Sigmoid colon (tissue), 7 donors: ENCODE measurements at places on chromosomes 4 and X. TPM values are rescaled to one million over a fixed set of nuclear protein-coding genes. Genes with fewer than 3 reads are reported as not detected.

GRCh38 chr4:56671373-56671772, 9.7 kb downstream of the HOPX start:
- no peak overlapping the region for H3K4me3 ChIP-seq
- DNase-seq: no peak
- H3K4me1 ChIP-seq: peaks cover 5% of the 10 kb centered on the region
- no peak overlapping the region for H3K27ac ChIP-seq
- H3K27me3 ChIP-seq: no peaks in the 10 kb centered on the region

The TEC gene
- 1.3 TPM for total RNA-seq

- no peaks in the 10 kb centered on the region for H3K36me3 ChIP-seq
- no peaks in the 10 kb centered on the region for H3K27me3 ChIP-seq
- no peak overlapping the region for H3K4me3 ChIP-seq
- no peak for DNase-seq
- no peaks in the 10 kb centered on the region for H3K4me1 ChIP-seq
These were observed 55.0 kb upstream of the PACRGL start for GRCh38 chr4:20645236-20645635.

- H3K27me3 ChIP-seq: no peaks in the 10 kb centered on the region
- H3K27ac ChIP-seq: no peak overlapping the region
- no peaks in the 10 kb centered on the region for H3K36me3 ChIP-seq
These were observed 476.9 kb upstream of the SLIT2 start for GRCh38 chr4:19774690-19775256.

GRCh38 chrX:39904816-39905537, 192.8 kb downstream of the BCOR start:
- no peak overlapping the region for H3K4me3 ChIP-seq
- H3K36me3 ChIP-seq: no peaks in the 10 kb centered on the region
- H3K4me1 ChIP-seq: peaks cover 38% of the 10 kb centered on the region
- peaks cover 2% of the 10 kb centered on the region for H3K27me3 ChIP-seq
- peak overlapping the region; percentile 75 for H3K27ac ChIP-seq

GRCh38 chrX:28609917-28610613, 22.8 kb downstream of the IL1RAPL1 start:
- no peak overlapping the region for H3K27ac ChIP-seq
- no peak overlapping the region for H3K4me3 ChIP-seq
- DNase-seq: peak; percentile 62
- no peaks in the 10 kb centered on the region for H3K27me3 ChIP-seq
- no peaks in the 10 kb centered on the region for H3K36me3 ChIP-seq

- H3K27ac ChIP-seq: peak overlapping the region; percentile 76
- H3K27me3 ChIP-seq: no peaks in the 10 kb centered on the region
- DNase-seq: peak; percentile 63
- peak overlapping the region; percentile 74 for H3K4me3 ChIP-seq
These were observed 1.6 kb downstream of the SLIT2 start for GRCh38 chr4:20253283-20253734.

The CXXC4 gene
- total RNA-seq: 4.3 TPM

The GAR1 gene
- total RNA-seq: 4.4 TPM

The SASH3 gene
- 6.7 TPM for total RNA-seq

The PCYT1B gene
- 2.2 TPM for total RNA-seq

The PAGE4 gene
- not detected for total RNA-seq

DNA sequence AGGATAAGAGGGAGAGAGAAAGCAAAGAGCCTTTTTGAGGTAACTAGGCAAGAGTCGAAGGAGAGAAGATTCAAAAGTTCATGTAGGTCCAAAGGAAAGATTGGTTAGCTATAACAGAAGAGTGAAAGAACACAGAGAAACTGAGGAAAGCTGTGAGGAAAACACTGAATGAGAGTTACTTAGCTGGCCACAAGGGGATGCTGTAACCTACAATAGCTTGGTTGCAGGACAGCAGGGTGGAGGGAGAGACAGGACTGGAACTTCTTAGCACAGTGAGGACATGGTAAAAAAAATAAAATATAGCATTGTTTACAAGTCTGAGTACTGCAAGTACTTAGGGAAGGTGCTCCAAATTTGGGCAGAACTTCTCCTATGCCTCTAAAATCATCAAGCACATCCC, 48.3 kb downstream of the RAI2 start:
- no peak overlapping the region for H3K27ac ChIP-seq
- H3K4me1 ChIP-seq: no peaks in the 10 kb centered on the region
- H3K4me3 ChIP-seq: no peak overlapping the region
- H3K27me3 ChIP-seq: no peaks in the 10 kb centered on the region
- DNase-seq: no peak

DNA sequence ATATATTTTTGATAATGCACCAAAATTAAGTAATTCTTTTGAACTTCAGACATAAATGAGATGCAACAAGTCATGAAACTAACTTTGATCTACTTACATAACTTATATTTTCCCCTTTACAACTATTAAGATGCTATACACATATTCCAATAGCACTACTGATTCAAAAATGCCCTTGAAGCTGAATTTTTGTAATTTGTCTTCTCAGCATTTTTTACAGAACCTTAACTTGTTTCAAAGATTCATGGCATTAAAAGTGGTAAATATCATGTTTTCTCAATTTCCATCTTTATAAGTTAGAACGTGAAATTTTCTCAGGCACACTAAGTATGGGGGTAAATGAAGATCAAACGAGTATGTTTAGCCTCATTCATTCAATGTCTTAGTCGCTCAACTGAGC, 460.0 kb upstream of the FAM241A start:
- peaks cover 19% of the 10 kb centered on the region for H3K4me1 ChIP-seq
- no peak overlapping the region for H3K27ac ChIP-seq
- no peak overlapping the region for H3K4me3 ChIP-seq
- DNase-seq: no peak

The PAGE1 gene
- not detected for total RNA-seq

The PARM1 gene
- total RNA-seq: 60.9 TPM

The TAF7L gene
- total RNA-seq: not detected

The MUC7 gene
- total RNA-seq: not detected

The IDS gene
- 82.8 TPM for total RNA-seq

DNA sequence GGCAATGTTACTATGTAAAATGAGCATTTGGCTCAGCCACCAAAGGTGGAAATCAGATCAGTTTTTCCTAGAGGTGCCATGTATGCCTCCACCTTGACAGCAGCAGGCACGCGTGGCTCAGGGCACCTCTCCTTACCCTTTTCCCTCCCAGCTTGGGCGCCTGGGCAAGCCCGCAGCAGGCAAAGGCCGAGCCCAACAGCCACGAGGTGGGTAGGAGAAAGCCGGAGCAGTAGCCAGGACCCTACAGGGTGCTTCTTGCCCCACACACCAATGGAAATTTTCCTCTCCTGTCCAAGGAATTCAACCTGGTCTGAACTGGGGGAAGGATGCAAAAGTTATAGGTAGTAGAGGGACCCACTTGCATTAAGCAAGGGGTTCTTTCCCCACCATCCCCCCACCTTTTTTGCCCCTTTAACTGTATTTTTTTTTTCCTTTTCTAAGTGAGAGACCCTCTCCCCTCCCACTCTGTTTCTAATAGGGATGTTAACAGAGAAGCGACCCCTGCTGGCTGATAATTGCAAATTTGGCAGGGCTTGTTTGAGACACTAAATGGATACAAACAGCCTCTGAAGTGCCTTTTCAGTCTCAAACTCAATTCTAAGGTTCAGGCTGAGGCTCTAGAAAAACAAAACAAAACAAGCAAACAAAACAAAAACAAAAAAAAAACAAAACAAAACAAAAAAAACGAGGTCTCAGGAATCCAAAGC, 895.1 kb downstream of the PCDH18 start:
- H3K4me3 ChIP-seq: no peak overlapping the region
- H3K4me1 ChIP-seq: no peaks in the 10 kb centered on the region
- no peak overlapping the region for H3K27ac ChIP-seq
- no peak for DNase-seq
- no peaks in the 10 kb centered on the region for H3K36me3 ChIP-seq
- H3K27me3 ChIP-seq: no peaks in the 10 kb centered on the region

The WWC2 gene
- 27.0 TPM for total RNA-seq
